ENCODE measurements at places on chromosomes 12 and 14.

- DNase-seq: no peak
Observed at GRCh38 chr12:52867642-52868041, 18.8 kb upstream of the KRT78 start.

DNA sequence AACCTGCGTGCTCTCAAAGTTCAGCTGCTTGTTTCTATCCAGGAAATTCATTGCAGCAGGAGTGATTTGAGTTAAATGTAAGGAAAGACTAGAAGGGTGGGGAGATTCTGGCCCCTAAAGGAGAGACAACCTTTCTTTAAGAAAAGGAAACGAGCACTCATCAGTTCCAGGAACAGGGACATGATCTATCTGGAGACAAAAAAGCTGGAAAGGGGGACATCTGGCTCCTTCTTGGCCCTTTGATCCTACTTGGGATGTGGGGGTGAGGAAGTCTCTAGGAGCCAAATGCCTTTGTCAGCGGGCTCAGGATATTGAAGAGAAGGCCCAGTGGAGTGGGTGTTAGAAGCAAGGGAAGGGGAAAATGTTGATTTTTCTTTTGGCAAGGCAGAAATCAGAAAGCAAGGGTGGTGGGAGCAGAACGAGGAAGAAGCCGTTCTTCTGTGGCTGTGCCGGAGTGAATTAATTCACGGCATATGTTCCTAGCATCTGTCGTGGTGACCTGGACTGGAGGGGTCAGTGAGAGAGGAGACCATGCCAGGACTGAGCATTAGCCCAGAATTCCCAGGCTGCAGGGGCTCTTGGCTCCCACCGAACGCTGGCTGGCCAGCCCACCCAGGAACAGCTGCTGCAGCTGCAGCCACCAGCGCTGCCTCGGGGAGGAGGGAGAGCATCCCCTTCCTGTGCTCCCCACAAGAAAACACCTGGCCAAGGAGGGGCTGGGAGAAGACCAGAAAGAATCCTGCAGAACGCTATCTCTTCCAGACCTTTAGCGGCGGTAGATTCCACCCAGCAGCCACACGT is 62.8 kb upstream of the GPATCH2L start:
- no peak for DNase-seq

GRCh38 chr12:57622293-57623245 is 10.4 kb downstream of the B4GALNT1 start:
- no peak for DNase-seq

DNA sequence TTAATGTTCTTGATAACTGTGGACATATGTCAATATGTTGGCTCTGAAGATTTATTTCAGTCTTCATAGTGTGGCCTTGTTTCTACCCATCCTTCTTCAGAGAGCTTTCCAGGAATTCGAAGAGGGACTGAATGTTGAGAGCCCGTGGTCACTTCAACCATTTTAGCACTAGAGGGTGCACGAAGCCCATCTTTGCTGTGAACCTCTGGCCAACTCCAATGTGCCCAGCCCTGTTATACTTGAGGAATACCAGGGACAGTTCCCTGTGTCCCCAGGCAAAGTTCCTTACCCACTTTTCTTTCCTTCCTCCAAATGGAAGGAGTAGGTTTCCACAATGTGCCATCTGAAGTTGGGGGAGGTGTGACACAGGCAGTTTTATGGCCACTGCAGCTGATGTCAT is 603.5 kb downstream of the RPL10L start:
- no peak for DNase-seq

DNA sequence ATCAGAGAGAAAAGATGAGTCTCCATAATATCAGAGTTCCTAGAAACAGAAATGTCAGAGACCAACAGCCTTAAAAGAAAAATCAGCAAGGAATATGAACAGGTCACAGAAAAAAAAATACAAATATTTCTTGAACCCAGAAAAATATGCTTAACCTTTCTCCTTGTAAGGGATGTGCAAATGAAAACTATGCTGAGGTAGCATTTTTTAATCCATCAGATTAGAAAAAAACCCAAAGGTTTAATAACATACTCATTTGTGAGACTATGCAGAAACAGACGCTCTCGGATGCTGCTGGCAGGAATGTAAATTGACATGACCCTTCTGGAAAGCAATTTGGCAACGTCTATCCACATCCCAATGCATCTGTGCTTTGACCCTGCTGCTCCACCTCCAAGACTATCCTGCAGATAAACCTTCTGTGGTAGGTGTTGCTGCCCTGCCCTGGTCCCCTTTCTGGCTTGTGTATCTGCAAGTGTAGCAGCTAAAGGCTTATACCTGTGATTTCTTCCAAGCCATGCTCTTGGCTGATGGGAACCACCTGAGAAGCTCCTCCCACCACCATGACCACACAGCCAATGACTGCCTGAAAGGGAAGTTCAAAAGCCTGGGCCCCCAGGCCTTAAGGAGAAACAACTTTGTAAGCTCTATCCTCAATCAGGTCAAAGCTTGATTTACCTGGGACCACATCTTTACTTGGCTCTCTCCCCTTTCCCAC is 49.4 kb downstream of the LTBP2 start:
- DNase-seq: no peak

DNA sequence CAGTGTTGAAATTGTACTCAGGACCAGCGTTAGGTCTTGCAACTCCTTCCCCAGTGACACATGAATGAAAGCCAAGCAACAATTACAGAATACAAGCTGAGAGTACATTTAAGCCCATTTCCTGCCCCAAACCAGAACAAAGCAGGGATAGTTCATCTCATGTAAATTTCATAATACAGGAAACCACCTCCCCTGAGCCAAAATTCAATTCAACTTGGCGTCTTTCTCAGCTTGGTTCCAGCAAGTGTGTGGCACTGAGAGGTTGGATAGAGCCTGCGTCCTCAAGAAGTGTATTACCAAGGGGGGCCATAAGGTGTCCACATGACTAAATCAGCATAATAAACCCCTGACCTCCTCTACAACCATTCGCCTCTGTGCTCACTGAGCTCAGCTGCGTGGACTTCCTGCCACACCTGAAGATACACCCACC is 278.9 kb upstream of the CRY1 start:
- no peak for DNase-seq

DNA sequence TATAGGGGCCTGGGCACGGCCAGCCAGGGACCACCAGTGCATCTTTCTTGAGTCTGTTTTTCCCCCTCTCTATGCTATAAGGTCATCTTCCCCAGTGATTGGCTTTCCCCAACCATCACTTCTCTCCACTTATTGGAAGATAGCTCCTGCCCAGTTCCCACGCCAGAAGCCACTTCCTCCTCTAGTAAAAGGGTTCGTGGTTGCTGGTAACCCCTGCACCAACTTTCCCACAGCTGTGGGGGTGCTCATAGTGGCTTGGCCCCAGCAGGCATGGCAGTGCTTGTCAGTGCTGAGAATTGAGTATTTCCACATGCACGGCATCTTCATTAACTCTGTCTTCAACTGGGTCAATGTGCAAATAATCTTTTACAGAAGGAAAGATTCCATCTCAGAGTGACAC is 215.4 kb downstream of the FOXN3 start:
- no peak for DNase-seq

- DNase-seq: no peak
Observed at GRCh38 chr14:96237641-96238040, 18.4 kb upstream of the BDKRB1 start.

DNA sequence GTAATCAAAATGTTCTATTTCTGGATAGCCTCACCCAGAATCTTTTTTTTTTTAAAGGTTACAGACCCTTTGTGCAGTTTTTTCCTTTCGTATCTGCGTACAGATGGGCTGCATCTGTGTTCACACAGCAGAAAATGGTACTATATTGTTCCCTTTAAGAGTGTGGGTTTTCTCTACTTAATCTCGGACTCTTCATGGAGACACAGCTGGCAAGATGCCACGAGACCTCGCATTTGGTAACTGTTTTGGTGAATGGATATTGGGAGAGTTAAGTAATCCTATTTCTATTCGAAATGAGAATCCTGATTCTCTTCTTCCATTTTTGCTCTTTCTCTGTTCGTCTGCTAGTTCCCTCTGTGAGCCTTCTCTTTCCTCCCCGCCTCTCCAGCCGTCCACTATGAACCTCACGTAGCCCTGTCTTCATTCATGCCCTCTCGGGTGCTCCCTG is 85.7 kb downstream of the SAMD4A start:
- DNase-seq: no peak

DNA sequence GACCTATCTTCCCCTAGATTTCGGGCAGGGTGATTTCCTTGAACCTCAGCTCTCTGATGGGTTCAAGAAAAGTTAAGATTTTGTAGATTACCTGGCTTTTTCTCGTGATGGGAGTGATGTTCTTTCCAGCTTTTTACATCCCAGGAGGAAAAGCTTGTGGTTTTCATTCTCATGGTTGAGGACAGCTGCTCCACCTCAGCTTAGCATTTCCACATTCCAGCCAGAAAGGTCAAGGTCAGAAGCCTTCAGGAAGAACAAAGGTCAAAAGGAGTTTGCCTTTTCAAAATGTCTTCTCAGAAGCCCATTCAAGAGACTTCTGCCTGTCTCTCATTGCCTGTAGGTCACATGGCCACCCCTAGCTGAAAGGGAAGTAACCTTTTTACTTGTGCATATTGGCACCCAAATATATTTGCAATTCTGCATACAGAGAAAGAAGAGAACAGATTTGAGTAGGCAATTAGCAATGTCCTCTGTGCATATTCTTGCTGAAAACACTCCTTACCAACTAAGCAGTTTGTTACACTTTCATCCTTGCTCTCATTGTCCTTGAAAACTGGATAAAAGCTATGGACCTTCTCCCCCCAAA is 6.6 kb upstream of the ADGRD1 start:
- DNase-seq: no peak

DNA sequence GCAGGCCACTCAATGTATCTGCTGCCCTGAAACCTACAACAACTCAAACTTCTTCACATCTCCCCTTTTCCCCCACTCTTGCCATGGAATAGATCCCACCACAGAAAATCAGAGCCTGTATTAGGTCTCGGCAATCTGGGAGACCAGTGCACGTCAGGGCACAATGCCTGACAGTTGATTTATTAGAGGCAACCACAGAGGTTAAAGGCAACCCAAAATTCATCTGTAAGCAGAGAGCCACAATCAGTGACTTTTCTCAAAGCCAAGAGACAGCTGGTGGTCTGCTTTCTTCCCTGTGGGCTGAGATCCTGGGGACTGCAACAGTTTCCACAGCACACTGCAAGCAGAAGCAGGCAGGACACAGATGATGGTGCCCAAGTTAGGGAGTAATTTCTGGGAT is 169.0 kb upstream of the NTF3 start:
- no peak for DNase-seq

DNA sequence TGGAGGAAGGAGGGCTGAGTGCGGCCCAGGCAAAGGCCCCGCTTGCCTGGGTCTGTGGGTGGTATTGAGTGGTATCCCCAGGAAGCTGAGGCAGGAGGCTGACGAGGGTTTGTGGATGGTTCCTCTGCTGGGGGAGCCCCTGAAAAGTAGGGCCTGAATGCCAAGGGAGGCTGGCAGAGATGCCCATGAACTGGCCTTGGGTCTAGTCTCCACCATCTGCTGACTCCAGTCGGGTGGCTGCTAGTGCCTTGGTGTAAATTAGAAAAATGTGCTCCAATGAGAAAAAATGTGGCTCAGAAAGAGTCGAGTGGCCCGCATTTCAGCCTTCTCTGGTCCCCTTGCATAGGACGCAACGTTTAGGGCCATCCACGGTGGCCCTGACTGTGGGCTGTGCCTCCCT is 181.2 kb upstream of the PRMT8 start:
- no peak for DNase-seq

- DNase-seq: no peak
Observed at GRCh38 chr14:100372357-100373048, 49.4 kb downstream of the SLC25A47 start.

DNA sequence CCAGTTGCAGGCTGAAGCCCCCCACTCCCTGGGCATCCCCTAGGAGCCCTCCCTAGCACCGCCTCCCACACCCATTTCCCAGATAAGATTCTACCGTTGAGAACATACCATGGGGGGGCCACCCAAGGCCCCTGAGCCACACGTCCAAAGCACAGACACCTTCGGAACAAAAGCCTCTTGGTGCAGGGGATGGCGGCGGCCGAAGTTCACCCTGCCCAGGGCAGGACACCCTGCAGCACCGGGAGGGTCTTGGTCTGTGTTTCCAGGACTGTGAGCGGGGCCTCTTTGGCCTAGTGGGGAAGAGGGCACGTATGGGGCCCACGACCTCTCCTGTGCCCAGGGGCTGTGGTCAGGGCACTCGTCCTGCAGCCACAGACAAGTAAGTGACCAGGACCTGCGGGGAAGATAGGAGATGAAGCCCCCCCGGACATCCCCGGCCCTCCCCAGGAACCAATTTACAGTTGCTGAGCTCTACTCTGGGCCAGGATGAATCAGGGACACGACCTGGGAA is 154.3 kb upstream of the C14orf180 start:
- no peak for DNase-seq

DNA sequence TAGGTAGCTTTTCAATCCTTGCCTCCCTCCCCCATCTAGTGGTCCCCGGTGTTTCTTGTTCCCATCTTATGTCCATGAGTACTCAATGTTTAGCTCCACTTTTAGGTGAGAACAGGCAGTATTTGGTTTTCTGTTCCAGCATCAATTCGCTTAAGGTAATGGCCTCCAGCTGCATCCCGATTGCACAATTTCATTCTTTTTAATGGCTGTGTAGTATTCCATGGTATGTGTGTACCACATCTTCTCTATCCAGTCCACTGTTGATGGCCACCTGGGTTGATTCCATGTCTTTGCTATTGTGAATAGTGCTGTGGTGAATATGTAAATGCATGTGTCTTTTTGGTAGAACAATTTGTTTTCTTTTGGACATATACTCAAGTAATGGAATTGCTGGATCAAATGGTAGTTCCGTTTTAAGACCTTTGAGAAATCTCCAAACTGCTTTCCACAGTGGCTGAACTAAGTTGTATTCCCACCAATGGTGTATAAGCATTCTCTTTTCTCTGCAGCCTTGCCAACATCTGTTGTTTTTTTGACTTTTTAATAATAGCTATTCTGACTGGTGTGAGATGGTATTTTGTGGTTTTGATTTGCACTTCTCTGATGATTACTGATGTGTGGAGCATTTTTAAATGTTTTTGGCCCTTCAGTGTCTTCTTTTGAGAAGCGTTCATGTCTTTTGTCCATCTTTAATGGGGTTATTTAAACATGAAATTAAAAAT is 34.2 kb upstream of the ASPG start:
- DNase-seq: no peak

DNA sequence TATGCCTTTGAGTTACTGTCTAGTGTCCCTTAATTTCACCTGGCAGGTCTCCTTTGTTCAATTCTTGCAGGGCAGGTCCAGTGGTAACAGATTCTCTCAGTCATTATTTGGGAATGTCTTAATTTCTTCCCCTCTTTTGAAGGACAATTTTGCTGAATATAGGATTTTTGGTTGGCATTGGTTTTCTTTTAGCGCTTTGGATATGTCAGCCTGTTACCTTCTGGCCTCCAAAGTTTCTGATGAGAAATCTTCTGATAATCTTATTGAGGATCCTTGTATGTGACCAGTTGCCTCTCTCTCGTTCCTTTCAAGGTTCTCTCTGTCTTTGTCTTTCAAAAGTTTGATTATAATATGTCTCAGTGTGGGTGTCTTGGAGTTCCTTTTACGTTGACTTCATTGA is 38.1 kb downstream of the ZDHHC17 start:
- no peak for DNase-seq

DNA sequence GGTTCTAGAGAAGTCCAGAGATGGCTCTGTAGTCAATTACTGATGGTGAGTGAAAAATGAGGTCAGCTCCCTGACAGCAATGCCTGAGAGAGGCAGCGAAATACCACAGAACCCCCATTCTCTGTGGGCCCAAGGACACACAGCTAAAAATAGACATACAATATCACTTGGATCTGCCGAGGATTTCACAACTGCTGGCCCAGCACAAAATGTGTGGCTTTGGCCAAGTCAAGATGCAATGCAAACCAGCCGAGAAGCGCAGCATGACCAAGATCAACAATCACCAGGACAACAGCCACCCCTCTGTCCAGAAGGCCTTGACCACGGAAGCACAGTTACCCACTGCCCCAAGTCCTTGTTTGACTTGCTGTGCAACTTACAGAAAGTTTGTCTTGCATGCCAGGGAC is 52.2 kb downstream of the CKAP4 start:
- no peak for DNase-seq
